ENCODE measurements at places on chromosomes 6 and 20.

DNA sequence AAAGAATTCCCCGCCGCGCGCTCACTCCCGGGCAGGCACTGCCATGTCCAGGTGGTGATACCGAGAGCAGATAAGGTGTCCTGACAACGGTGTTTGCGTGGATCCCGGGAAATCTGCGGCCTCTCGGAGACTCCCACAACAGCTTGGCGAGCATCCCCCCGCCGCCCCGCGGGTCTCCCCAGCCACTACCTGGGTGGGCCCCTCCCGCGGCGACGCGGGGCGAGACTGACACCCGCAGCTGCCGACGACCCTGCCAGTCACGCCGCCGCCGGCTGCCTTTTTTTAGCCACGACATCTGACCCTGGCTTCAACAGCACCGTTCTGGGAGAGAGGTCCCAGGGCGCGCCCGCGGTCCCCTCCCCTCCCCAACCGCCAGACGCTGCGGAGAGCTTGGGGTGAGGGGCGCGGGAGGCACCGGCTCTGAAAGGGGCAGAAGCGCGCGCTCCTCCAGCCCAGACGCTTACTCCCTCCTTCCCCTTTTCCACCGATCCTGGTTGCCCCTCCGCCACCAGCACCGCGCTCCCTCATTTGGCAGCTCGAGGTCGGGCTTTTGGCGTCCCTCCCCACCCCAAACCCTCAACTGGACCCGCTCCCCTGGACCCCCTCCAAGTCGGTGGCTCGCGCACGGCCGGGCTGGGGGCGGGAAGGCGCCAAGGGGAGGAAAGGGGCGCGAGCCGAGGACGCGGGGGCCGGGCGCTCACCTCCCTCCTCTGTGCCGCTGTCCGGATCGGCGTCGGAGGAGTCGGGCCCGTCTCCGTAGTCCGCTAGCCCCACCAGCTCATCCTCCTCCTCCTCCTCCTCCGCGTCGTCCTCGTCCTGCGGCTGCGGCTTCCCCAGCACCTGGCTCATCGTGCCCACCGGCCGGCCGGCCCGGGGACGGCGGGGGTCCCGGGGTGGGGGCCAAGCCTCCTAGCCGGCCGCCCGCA, 665 bp downstream of the RRAGD start:
- no peak for DNase-seq

- no peak for DNase-seq
Measured at GRCh38 chr6:79993012-79993910, 11.2 kb upstream of the TTK start.

DNA sequence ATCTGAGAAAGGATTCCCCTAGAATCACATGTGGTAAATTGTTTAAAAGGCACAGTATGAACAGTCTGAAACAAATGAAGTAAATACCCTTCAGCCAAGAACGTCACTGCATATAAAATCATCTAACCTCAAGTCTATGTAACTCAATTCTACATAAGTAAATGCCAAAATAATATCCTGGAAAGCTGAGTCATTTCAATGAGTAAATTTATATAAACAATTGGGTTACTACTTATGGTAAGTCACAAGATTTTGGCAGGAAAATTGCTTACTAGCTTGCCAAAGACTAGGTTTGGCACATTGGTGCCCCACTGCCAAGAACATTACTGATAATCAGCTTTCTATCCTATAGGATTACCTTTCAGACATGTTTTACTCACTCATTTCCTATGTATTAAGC, 8.4 kb downstream of the GMDS start:
- no peak for DNase-seq

DNA sequence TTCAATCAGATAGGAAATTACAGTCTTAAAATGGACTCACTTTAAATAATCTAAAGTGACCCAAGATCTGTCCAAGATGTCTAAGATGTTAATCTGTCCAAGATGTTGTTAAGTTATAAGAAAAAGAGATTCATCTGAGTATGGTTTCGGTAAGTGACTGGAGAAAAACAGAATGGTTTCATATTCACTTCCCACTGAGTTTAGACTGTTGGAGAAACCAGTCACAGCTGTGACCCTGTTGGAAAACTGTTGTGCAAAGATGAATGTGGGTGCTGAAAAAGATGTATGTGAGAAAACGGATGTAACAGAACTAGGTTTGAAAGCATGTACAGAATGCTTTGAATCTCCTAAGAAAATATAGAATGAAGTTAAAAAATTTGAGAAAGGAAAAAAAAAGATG, 325.9 kb downstream of the COL12A1 start:
- no peak for DNase-seq
